ENCODE measurements at places on chromosomes 2 and 18. TPM values are rescaled to one million over a fixed set of nuclear protein-coding genes. Genes with fewer than 3 reads are reported as not detected.

DNA sequence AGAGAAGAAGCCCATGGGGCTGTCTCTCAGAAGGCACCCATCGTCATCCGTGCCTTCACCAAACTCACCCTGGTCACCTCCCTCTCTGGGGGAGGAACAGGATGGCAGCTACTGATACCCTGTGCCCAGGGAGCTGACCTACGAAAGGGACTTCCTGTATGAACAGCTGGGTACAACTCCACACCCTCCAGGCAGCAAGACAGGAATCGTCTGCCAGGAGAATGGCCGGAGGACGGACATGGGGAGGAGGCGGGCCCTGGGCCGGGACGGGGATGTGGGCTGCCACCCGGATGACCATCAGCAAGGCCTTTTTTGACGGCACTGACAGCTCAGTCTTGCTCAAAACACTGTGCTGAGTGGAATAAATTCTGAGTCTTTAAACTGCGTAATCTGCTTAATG is 243.6 kb downstream of the HDAC4 start:
- no peak overlapping the region for H3K4me3 ChIP-seq
- H3K4me1 ChIP-seq: peaks cover 5% of the 10 kb centered on the region
- DNase-seq: no peak
- no peaks in the 10 kb centered on the region for H3K27me3 ChIP-seq

- H3K4me1 ChIP-seq: no peaks in the 10 kb centered on the region
- DNase-seq: no peak
- no peaks in the 10 kb centered on the region for H3K36me3 ChIP-seq
- H3K4me3 ChIP-seq: no peak overlapping the region
- H3K27me3 ChIP-seq: peaks cover 8% of the 10 kb centered on the region
Observed at GRCh38 chr2:128590309-128591021, 271.8 kb upstream of the HS6ST1 start.

DNA sequence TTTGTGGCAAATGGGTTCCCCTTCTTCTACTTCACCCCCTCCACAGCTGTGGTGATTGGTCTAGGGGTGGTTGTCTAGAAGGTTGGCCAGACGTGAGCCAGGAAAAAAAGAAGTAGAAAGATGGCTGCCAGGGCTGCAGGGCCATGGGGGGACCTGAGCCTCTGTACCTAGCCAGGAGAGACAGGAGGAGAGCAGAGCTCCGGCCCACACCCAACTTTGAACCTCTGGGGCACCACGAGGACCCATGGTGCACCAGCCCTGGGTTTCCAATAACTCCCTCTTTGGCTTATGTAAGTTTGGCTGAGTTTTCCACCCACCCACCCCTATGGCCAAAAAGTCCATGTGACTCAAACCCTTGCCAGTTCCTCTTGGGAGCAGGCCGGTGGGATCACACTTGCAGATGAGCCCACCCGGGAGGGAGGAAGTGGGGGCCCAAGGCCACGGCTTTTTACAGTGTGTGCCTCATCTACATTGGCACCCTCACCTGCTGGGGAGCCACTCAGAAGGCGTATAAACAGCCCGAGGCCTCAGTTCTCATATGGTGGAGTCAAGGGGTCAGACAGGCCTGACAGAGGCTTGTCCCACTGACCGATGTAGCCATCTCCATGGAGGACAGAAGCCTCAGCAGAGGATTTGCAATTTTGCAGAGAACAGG is 293.1 kb upstream of the HDAC4 start:
- no peak overlapping the region for H3K27ac ChIP-seq
- H3K27me3 ChIP-seq: no peaks in the 10 kb centered on the region
- H3K36me3 ChIP-seq: no peaks in the 10 kb centered on the region
- no peak overlapping the region for H3K4me3 ChIP-seq

TBR1 gene
- 0.02 TPM for total RNA-seq

MC2R gene
- total RNA-seq: not detected

DNA sequence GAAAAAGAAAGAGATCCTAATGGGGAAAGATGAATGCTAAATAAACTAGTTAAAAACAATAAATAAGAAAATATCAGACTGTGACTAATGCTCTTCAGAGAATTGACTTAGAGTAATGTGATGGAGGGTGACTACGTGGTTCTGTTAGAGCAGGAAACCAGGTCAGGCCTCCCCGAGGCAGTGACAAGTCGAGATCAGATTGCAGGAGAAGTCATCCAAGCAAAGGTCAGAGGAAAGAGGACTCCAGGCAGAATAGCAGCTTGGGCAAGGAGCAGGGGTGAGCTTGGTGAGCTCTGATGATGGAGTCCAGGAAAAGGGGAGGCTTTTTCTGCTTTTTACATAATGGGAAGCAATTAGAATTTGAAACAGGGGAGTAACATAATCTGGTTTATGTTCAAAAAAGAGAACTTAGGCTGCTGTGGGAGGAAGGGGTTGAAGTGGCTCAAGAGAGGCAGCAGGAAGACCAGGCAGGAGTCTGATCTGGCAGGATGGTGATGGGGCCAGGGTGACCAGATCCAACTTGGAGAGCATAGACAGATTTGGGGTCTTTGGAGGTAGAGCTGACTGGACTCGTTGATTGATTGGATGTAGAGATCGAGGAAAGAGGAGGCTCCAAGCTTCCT is 27.3 kb upstream of the ITGB6 start:
- no peak overlapping the region for H3K27ac ChIP-seq
- H3K27me3 ChIP-seq: peaks cover 34% of the 10 kb centered on the region
- no peak for DNase-seq
- H3K36me3 ChIP-seq: no peaks in the 10 kb centered on the region
- no peak overlapping the region for H3K4me3 ChIP-seq

DNA sequence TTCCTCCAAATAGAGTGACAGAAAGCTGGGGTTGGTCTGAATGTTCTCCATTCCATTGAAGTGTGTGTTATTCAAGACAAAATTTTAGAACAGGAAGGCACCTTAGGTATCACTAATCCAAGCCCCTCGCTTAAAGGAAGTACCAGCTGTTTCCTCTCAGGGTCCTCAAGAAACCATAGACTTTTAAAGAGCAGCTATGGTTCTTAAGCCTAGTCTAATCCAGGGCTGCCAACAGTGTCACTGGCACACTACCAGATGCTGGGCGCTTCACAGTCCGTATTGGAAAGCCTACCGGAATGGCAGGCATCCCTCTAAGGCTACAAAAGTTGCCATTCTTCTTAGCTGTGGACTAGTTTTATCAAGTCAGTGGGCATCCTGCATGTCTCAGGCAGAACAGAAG is 1.9 kb downstream of the NEMP2 start:
- H3K27ac ChIP-seq: peak overlapping the region; percentile 99
- no peak for DNase-seq
- H3K4me1 ChIP-seq: peaks cover 67% of the 10 kb centered on the region
- H3K27me3 ChIP-seq: no peaks in the 10 kb centered on the region

NCK2 gene
- 161 TPM for total RNA-seq

MEP1B gene
- not detected for total RNA-seq

DNA sequence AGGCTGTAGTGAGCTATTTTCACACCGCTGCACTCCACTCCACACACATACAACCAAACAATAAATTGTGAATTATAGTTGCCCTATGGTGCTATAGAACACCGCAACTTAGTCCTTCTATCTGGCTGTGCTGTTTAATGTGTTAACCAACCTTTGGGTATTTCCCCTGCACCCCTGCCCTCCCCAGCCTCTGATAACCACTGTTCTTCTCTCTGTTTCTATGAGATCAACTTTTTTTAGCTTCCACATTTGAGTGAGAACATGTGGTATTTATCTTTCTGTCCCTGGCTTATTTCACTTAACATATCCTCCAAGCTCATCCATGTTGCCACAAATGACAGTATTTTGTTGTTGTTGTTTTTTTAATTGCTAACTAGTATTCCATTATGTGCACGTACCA is 32.5 kb downstream of the TET3 start:
- H3K4me3 ChIP-seq: no peak overlapping the region
- H3K36me3 ChIP-seq: no peaks in the 10 kb centered on the region
- no peak overlapping the region for H3K27ac ChIP-seq
- H3K27me3 ChIP-seq: no peaks in the 10 kb centered on the region

MBD1 gene
- 94.9 TPM for total RNA-seq

DNA sequence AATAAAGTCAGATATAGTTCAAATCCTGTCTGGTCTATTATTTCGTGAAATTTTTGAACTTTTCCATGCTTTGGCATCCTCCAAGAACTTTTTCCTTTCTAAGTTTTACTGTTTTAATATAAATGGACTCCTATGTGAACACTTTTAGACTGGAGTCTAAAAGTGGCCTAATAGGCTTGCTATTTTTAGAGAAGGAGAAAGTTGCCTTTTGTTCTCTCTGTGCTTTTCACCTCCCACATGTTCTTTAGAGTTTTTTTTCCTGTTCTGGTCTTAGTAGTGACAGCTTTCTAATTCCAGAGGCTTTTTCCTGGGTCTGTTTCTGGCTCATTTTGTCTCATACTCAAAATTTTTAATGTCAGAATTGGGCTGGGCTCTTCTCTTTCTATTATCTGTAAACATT is 72.2 kb downstream of the ADAM23 start:
- no peaks in the 10 kb centered on the region for H3K36me3 ChIP-seq
- H3K27ac ChIP-seq: no peak overlapping the region
- peaks cover 6% of the 10 kb centered on the region for H3K27me3 ChIP-seq

- no peak overlapping the region for H3K27ac ChIP-seq
- H3K4me3 ChIP-seq: no peak overlapping the region
- no peaks in the 10 kb centered on the region for H3K4me1 ChIP-seq
- no peaks in the 10 kb centered on the region for H3K27me3 ChIP-seq
- H3K36me3 ChIP-seq: no peaks in the 10 kb centered on the region
Observed at GRCh38 chr18:72208920-72209676, 335.0 kb downstream of the CBLN2 start.

GRCh38 chr2:172735582-172736423 is at the start of gene RAPGEF4:
Gene RAPGEF4 (plus strand): TSS chr2:172735845. CDS start chr2:172735984, 139 bp downstream.
- peak within 1 kb of the TSS; percentile 66 for H3K4me3 ChIP-seq
- H3K36me3 ChIP-seq: no peaks in the 10 kb centered on the region
- peaks cover 60% of the 10 kb centered on the region for H3K27me3 ChIP-seq
- H3K27ac ChIP-seq: no peak within 1 kb of the TSS

CCDC74A gene
- 2.1 TPM for total RNA-seq

DNA sequence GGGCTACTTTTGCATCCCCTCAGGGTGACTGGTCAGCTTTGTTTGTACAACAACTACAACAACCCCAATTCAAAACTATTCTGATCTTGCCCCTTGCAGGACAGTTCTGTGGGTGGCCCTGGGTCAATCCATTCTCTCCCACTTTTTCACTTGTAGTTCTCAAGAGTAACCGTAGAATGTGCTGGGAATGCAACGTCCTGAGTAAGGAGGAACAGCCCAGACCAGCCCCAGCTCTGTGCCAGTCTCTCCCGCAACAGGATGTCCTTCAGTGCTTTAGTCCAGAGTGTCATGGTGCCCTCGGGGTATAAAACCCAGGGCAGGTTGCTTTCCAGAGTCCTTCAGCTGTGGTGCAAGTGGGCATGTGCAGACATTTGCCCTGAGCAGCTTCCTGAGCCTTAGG is 22.1 kb upstream of the TEX51 start:
- H3K27ac ChIP-seq: no peak overlapping the region
- H3K4me3 ChIP-seq: no peak overlapping the region
- DNase-seq: no peak
- peaks cover 3% of the 10 kb centered on the region for H3K36me3 ChIP-seq
- H3K27me3 ChIP-seq: no peaks in the 10 kb centered on the region

- H3K36me3 ChIP-seq: peaks cover 24% of the 10 kb centered on the region
- peaks cover 21% of the 10 kb centered on the region for H3K27me3 ChIP-seq
- H3K27ac ChIP-seq: peak overlapping the region; percentile 58
- H3K4me1 ChIP-seq: peaks cover 45% of the 10 kb centered on the region
Observed at GRCh38 chr18:75204732-75205513, 4.0 kb downstream of the PTGR3 start.

Measured in activated T-cell treated with anti-CD3 and anti-CD28 coated beads, Interleukin-2, amount 50 U/mL, for 72 hours (primary cell).